Lower lobe of right lung (tissue), 2 donors: ENCODE measurements at places on chromosomes 2 and 18.

GRCh38 chr2:148132412-148132811 lies 111.5 kb downstream of the MBD5 start:
- no peak for DNase-seq

DNA sequence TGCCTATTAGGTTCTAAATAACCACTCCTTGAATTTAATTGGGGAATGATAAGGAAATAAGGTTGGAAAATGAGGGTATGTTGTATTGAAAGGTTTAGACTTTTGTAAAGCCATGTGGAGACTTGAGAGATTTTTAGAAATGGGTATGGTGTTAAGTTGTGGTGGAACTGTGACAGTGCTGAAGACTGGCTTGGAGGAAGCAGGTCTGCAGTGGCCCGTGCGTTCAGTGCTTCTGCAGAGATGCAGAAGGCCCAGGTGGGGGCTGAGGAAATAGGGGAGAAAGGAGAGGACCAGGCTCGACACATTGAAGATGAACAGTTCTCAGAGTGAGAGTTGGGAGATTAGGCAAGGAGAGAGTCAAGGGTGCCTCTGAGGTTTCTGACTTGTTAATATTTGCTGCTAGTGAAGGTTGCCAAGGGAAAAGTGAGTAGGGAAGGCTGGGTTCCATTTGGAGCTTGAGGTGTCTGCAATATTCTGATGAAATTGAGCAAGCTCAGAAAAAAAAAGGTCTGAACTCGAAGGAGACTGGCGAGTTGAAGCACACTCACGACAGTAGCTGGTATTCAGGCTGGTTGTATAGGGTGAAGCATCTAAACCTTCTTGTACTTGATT lies 25.5 kb upstream of the SAG start:
- DNase-seq: no peak

DNA sequence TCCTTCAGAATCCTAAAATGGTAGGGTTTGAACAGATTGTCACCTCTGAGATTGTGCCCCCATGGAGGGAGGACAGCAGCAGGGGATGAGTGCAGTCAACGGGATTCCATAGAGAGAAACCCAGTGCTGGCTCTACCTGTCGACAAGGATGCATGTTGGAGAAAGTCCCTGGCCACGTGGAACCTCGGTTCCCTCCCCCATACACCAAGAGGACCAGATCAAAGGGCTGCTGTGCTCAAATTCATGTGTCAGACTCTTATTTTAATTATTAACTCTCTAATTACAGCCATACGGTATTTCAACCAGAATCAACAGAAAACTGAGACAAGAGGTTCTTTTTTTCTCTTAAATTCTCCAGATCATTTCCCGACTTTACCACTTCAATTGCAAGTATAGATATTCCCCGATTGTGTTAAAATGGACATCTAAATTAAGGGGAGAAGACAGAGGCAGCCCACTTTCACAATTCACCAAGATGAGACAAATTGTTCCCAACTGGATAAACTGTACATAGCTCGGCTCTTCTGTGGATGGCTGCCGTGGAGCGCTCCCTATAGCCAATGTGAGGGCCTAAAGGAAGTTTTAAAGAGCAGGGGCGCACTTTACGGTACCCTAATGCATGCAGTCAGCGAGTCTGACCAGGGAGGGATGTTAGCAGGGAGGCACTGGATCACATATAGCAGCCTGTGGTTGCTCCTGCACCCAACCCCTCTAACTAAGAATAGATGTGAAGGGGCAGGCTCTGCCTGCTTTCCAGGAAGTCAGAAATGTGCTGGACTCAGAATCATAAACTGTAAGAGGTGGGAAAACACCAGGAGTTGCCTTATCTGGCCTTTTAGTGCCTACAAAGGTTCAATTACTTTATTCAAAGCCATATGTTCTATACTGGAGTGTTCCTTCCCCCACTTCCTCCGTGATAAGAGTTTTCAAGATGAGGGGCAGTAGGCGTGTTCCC lies 123.1 kb downstream of the CACNB4 start:
- no peak for DNase-seq

GRCh38 chr2:161943011-161943410 lies 131.0 kb downstream of the DPP4 start:
- no peak for DNase-seq

GRCh38 chr2:54941248-54941984 lies 108.8 kb downstream of the RTN4 start:
- no peak for DNase-seq

DNA sequence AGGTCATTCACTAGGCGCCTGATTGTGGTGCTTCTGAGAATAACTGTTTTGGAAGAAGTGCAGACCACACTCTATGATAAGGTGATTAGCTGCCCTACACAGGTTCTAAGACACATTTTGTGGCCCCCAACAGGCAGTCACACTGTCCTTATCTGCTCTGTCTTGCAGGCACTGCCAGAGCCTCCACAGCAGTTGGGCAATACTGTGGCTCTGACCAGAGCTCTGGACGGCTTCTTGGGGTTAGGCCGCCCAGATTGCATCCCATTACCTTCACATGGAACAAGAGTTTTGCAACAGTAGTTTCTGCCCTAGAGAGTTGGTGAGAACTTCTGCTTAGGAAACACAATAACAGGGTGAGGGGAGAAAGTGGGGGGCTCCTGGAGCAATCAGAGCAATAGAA lies 22.7 kb downstream of the RUFY4 start:
- DNase-seq: peak; percentile 65

GRCh38 chr2:164190700-164191099 lies 430.6 kb downstream of the GRB14 start:
- DNase-seq: no peak

DNA sequence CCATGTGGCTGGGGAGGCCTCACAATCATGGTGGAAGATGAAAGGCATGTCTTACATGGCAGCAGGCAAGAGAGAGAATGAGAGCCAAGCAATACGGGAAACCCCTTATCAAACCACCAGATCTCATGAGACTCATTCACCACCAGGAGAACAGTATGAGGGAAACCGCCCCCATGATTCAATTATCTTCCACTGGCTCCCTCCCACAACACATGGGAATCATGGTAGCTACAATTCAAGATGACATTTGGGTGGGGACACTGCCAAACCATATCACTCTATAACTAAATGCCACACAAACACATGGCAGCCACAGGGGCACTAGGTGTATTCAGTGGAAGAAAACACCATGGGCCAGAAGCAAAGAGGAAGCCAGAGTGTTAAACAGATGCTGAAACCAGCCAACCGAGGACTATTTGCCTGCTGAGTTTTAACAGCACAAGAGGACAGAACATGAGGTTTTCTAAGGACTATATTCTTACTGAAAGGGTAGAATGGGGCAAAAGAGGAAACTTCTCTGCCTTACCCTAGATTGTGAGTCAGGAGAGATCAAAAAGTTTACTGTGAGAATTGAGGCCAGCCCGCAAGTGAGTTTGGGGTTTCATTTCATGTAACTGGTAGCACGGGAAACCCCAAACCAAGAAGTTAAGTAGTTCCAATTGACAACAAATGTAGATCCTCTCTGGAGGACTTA lies 49.2 kb downstream of the SIGLEC15 start:
- DNase-seq: no peak

- peak; percentile 52 for DNase-seq
Observed at GRCh38 chr2:240916571-240917008, 10.5 kb downstream of the CROCC2 start.

DNA sequence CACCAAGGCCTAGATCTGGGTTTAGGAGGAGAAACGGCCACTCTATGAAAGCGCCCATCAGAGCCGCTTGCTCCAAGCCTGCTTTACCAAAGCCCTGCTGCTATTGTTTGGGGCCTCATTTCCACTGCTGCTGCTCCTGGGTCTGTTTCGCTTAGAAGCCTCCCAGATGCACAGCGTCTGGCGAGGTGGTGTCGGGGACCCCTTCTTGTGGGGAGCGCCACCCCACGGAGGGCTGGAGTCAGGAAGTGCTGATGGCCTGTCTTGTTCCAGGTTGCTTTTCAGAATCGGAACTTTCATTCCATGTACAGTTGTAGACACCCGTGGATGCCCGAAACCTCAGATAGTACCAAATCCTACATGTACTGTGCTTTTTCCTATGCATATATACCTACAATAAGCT lies 204.9 kb upstream of the TWIST2 start:
- DNase-seq: no peak

- no peak for DNase-seq
Observed at GRCh38 chr2:214519258-214519818, 108.5 kb downstream of the VWC2L start.

- DNase-seq: no peak
Observed at GRCh38 chr2:218081695-218082094, 12.6 kb downstream of the RUFY4 start.

DNA sequence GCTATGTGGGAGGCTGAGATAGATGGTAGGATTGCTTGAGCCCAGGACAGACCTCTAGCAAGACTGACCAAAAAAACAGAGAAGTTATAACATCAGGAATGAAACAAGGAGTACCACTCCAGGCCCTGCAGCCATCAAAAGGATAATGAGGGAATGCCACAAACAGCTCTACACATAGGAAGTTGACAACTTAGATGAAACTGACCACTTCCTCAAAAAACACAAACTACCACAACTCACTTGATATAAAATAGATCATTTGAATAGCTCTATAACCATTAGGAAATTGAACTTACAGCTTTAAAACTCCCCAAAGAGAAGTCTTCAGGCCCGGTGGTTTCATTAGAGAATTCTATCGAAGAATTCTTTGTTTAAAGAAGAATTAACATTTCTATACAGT lies 12.9 kb upstream of the ESPNL start:
- no peak for DNase-seq

DNA sequence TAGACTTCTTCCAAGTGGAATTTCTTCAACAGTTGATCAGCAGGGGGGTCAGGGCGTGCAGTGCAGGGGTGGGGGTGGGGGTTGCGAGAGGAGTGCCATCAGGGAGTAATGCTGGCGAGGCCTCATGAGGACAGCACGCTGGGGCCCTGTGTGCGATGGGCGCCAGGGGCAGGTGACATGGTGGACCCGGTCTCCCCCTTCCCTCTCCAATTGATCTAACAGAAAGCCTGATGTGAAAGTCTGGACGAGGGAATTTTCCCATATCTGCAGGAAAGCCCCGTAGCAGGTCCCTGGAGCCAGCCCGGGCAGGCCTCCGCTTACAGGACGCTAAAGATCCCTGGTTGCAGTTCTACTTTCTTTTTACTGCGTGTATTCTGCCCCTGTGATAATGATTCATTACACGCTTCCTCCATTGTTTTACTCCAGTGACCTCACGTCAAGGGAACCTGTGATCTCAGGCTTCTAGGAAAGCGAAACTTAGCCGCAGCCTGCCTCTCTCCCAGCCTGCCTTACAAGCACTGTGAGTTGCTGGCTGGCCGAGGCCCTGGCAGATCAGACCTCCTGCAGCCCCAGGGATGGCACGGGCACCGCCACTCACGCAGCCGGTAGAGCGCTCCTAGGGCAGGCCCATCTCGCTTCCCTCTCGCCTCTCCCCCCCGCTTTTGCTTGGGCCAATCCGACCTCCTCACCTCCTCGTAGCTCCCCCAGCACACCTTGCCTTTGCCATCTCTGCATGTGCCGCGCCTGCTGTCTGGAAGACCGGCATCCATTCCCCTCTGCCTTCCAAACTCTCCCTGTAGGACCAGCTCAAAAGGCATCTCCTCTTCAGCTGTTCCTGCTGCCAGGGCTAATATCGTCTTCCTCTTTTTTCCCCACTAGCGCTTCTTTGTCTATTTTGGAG lies 19.2 kb downstream of the NEURL3 start:
- peak; percentile 84 for DNase-seq

- DNase-seq: no peak
Observed at GRCh38 chr2:206435742-206436141, 7.6 kb upstream of the ADAM23 start.

GRCh38 chr18:55248495-55248894 lies 289.2 kb upstream of the CCDC68 start:
- DNase-seq: no peak

DNA sequence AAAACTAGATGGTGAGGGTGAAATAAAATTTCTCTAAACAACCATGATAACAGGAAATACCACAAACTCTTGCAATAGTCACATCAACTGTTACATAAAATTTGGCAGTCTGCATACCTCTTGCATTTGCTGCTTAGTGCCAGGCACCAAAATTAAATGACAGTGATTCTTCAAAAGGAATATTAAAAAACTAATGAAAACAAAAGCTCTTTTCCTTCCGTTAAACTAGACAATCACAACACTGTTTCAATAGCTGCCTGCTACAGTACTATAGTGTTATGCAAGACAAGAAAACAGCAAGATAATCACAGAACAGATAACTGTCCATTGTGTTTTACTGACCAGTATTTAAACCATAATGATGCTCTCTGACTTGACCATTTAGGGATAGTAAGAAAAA lies 239.0 kb upstream of the SMAD7 start:
- no peak for DNase-seq

GRCh38 chr2:170712653-170713542 lies 2.2 kb upstream of the SP5 start:
- DNase-seq: no peak

GRCh38 chr2:26978061-26978596 lies 7.7 kb downstream of the MAPRE3 start:
- DNase-seq: peak; percentile 78

DNA sequence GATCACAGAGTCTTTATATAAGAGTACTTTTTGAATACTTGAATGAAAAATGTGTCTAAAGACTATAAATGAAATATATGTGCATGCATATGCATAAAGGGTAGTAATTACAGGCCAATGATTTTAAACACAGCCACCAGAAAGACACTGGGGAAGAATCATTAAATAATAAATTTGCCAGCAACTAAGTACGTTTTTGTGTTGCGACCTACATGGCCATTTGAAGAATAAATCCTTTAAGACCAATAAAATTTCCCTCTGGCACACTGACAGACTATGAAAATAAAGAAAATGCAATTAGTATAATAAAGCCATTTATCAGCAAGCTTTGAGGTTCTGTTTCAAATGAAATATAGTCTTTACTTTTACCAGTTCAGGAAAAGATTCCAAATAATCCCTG lies 1413.3 kb downstream of the LRP1B start:
- DNase-seq: no peak

DNA sequence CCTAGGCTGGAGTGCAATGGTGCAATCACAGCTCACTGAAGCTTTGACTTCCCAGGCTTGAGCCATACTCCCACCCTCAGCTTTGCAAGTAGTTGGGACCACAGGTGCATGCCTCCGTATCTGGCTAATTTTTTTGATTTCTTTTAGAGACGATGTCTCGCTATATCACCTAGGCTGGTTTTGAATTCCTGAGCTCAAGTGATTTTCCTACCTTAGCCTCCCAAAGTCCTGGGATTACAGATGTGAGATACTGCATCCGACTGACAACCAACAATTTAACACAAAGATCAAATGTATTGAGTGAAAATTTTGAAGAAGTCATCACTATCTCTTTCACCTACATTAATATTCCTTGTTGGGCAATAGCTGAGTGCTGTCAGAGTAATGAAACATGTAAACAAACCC lies 181.6 kb downstream of the MYCN start:
- DNase-seq: no peak

DNA sequence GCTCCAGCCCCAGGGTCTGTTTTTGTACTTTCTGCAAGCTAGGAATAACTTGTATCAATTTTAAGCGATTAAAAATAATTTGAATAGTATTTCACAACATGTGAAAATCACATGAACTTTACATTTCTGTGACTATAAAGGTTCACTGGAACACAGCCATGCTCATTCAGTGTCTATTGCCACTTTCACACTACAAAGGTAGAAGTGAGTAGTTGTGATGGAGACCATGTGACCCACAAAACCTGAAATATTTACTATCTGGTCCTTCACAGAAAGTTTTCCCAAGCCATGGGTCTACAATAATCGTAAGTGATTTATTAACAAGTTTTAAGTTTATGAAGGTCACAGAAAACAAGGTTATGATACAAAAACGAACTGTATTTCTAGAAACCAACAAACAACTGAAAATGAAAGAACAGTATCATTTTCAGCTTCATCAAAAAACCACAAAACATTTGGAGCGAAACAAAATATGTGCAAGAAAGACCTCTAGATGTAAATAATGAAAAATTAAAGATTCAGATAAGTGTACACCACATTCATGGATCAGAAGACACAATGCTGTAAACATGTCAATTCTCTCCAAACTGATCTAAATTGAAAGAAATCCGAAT lies 68.9 kb upstream of the DNER start:
- no peak for DNase-seq
